ENCODE measurements at places on chromosomes 4 and X. TPM values are rescaled to one million over a fixed set of nuclear protein-coding genes. Genes with fewer than 3 reads are reported as not detected.

The FGF13 gene
- total RNA-seq, result 9.6 TPM

The ADRA2C gene
- total RNA-seq, result 2.8 TPM

The NEIL3 gene
- total RNA-seq, result 2.1 TPM

The LEF1 gene
- total RNA-seq, result 9.1 TPM

The PASD1 gene
- not detected for total RNA-seq

The YY2 gene
- total RNA-seq, result 1.8 TPM

The EREG gene
- 7.5 TPM for total RNA-seq

The RWDD4 gene
- total RNA-seq, result 17.6 TPM

The RAP2C gene
- total RNA-seq, result 28.0 TPM

The PCDH7 gene
- 8.2 TPM for total RNA-seq

The SORCS2 gene
- 1.4 TPM for total RNA-seq

The HTT-AS gene
- not detected for total RNA-seq

The MAGEC2 gene
- not detected for total RNA-seq

The GASK1B gene
- 2.6 TPM for total RNA-seq

The SPANXB1 gene
- not detected for total RNA-seq

The SULT1B1 gene
- total RNA-seq, result not detected

The DRD5 gene
- not detected for total RNA-seq

The TCEAL7 gene
- 23.1 TPM for total RNA-seq

The CENPVL1 gene
- total RNA-seq, result 0.96 TPM

The DSPP gene
- total RNA-seq, result not detected

The STAP1 gene
- total RNA-seq, result not detected

The CITED1 gene
- not detected for total RNA-seq

The PPARGC1A gene
- 3.3 TPM for total RNA-seq

The ART3 gene
- total RNA-seq, result not detected

The PDE5A gene
- total RNA-seq, result 7.6 TPM

The UCHL1 gene
- total RNA-seq, result 1,761 TPM

The ADH1A gene
- total RNA-seq, result not detected

The TMEM156 gene
- total RNA-seq, result 5.2 TPM

The TAF7L gene
- total RNA-seq, result 0.33 TPM

The PIGA gene
- total RNA-seq, result 18.6 TPM

The CHRNA9 gene
- total RNA-seq, result 0.07 TPM

The PAGE2B gene
- not detected for total RNA-seq

The POLN gene
- total RNA-seq, result 0.07 TPM

The CXCL8 gene
- 76.9 TPM for total RNA-seq

The MAB21L2 gene
- total RNA-seq, result not detected

The TMSB15C gene
- total RNA-seq, result 8.8 TPM

The GUCY2F gene
- not detected for total RNA-seq

The PDE6B gene
- 19.7 TPM for total RNA-seq

The SCD5 gene
- total RNA-seq, result 22.1 TPM

The HMX1 gene
- total RNA-seq, result not detected

The FAM241A gene
- 1.6 TPM for total RNA-seq

The BLOC1S4 gene
- total RNA-seq, result 21.4 TPM

The ZNF518B gene
- 44.2 TPM for total RNA-seq

The NUP62CL gene
- 1.8 TPM for total RNA-seq

The LUZP4 gene
- total RNA-seq, result not detected

The RAB9A gene
- total RNA-seq, result 39.0 TPM

The EDA2R gene
- 12.6 TPM for total RNA-seq

The ARSJ gene
- total RNA-seq, result 13.8 TPM

The GAGE12J gene
- not detected for total RNA-seq

The GPRIN3 gene
- total RNA-seq, result 0.41 TPM

The IL9R gene
- 0.27 TPM for total RNA-seq

The COX18 gene
- total RNA-seq, result 29.8 TPM

The ANXA5 gene
- total RNA-seq, result 334 TPM

The CLDN22 gene
- not detected for total RNA-seq

The MAGED4 gene
- total RNA-seq, result 32.5 TPM
